Inflammatory macrophage treated with lipopolysaccharide for 4 hours (primary cell): ENCODE measurements at places on chromosomes 2 and 18.

- DNase-seq, result no peak
Measured at GRCh38 chr2:75007061-75007460, 48.6 kb downstream of the POLE4 start.

DNA sequence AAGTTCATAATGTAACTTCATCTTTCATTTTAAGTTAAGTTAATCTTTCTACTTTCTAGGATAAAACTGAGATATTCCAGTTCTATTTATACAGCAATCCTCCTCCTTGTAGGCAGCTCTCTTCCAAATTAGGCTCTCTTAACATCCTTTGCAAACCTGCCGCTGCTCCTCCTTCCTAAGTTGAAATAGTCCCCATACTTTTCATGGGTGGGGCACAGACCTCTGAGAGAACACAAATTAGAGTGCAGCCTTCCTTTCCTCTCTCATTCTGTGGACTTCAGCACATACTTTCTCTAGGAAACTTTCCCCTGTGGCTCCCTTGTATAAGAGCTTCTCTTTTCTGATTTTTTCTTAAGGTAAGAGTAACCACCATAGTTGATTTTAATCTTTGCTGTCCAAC lies 28.3 kb downstream of the TWSG1 start:
- no peak for DNase-seq

DNA sequence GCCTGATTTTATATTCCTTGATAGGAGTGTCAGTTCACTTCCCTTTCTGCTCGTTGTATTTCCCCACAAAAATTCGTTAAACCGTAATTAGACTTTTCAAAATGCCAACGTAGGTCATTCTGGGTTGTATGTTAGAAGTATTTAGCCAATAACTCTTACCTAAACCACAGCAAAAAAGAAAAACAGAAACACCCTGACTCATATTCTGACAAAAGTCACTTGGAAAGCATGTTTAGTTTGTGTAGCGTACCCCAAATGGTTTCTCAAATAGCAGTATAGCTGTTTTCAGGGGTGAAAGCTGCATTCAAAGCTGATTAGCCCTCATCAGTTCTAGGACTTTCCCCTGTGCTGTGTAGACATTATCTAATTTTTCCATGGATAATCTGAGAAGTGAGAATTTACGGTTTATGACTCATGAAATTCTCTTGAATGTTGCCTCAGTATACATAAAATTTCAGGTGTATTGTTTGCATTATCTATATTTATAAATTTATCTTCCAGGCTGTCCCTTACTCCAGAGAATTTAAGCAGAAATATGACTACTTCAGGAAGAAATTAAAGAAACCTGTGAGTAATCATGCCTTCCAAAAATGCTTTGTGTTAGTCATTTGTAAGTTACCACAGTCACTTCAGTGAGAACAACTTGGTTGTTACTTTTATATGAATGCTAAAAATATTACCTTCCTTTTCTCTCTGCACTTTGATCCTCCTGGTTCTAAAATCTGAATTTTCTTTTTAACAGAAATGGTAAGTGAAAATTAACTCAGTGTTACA lies 264.9 kb downstream of the ALPK2 start:
- DNase-seq, result peak; percentile 37

- DNase-seq, result no peak
Measured at GRCh38 chr2:47056868-47057686, 98.0 kb downstream of the STPG4 start.

DNA sequence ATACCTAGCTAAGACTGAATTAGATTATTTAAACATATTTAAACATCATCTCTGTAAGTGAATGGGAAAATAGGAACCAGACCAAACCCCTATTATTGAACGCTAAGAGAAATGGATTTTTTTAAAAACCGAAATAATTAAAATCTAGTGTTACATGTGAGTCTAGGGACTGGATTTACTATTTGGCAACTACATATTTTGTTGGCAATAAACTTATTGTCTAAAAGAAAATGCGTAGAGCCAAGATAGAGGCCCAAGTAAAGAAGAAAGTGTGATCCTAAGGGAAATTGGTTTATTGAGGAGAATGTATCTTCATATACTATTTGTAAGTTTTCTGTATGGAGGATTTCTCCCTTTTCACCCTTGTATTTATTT lies 105.6 kb downstream of the LTBP1 start:
- DNase-seq, result no peak

DNA sequence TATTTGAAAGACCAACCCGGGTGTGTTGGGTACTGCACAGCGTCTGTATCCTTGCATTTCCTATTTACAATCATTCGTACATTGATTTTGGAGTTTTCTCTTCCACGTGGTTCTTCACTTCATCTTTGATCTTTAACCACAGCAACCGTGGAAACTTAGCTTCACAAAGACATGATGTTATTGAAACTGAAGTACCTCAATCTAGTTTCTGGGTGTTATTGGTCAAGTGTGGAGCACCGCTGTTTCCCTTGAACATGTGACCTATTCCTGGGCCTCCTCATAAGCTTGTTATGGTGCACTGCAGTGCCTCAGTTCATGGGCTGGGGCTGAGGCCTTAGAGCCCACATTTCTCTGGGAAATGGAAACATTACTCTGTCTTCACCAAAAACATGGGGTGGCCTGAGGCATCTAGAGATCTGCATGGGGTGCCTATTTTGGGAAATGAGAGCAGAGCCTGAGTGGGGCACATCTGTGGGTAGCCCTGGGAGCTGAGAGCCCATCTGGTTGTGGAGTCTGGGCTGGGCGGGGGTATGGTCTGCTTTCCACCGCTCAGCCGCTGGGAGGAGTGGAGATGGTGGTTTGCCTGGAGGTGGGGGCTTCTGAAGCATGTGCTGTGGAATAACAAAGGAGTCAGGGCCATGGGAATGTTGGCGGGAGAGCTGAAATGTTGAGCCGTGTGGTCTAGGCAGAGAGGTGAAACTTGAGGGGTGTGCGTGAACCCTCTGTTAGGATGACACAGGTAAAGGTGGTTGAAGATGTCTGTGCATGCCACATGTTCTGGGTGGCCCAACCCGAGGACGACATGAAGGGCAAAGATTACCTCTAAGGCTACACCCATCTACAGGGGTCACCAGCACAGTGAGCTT lies 37.4 kb downstream of the ZNF236 start:
- DNase-seq, result no peak

DNA sequence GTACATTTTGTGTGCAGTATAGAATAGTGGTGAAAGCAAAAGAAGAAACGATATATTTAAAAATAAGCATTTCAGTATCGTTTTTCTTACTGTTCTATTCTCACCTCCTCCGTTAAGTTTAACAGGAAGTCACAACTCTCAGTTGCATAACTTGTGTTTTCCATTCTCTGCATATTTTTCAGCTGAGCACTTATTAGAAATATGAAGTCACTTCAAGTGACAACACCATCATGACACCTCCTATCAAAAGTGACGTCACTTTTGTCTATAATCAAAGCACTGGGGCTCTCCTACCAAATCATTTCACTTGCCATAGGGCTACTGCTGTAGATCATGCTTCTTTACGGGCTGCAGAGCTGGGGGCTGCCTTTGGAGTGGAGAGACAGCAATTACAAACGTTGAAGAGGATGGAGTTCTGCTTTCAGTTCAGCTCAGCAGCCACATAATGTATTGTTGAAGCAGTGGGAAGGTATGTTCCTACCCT lies 36.3 kb downstream of the STAT4 start:
- DNase-seq, result peak; percentile 94

DNA sequence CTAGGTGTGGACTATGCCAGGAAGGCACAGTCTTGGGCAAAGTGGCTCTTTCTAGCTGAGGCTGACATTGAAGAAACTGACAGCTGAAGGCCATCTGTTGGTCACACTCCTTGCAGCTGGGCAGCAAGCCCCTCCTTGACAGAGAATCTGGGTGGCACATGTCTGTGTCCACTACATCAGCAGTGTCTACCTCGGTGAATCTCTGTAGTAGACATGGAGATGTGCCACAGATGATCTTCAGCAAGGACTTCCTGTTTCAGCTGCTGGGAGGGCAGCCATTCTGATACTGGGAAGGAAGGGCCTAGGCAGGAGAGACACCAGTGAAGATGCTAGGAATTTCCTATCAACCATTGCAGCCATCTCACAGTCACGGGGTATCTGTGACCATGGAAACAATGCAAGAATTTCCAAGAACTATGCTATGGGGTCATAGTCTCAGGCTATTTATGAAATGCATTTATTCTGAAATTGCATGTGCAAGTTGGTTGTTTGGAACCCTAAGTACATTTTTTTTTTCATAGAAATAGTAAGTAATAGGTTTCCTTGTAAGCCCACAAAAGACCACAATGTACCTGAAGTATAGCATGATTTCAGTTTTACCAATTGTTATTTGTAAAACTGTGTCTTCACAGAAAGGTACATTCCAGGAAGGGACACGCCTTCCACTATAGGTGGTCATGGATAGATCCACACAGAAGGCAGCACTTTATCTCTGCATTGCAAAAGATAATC lies 63.8 kb upstream of the DARS1 start:
- DNase-seq, result peak; percentile 24

GRCh38 chr18:36567800-36568199 lies 261.0 kb downstream of the TPGS2 start:
- DNase-seq, result no peak

DNA sequence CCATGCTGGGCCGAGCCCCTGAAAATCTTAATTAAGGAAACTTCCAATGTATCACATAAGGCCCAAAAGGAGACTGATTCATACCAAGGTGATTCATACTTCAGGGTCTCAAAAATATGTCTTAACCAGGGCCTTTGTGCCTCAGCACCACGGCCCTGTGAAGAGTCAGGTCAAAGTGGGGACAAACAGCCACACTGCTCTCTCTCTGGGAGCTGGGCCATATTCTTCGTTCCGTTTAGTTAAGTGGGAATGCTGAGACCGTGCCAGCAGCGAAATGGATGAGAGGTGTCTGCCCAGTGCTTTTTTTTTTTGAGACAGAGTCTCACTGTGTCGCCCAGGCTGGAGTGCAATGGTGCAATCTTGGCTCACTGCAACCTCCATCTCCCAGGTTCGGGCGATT lies 9.3 kb upstream of the PTMA start:
- DNase-seq, result no peak

DNA sequence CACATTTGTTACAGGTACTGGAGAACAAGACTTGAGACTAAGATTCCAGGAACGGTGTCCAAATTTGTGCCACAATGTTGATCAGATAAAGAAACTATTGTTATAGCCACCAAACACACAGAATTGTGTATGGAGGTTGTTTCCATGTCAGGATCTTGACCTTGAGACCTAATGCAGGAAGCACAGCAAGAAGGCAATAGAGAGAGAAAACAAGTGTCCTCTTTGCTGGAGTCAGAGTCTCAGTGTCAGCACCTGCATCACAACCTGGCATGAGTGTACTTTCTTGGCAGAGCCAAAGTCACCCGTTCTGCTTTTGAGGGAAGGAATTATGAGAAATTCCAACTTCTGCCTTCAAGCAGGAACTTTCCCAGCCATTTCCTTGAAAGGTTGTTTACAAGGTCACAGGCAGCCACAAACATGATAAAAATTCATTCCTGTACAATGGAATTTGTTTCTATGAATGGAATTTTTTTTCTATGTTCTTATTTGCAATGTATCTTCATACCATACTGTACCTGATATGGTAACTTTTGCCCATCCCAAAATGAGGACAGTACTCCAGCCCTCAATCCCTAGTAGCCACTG lies 118.4 kb downstream of the PKP4 start:
- no peak for DNase-seq

DNA sequence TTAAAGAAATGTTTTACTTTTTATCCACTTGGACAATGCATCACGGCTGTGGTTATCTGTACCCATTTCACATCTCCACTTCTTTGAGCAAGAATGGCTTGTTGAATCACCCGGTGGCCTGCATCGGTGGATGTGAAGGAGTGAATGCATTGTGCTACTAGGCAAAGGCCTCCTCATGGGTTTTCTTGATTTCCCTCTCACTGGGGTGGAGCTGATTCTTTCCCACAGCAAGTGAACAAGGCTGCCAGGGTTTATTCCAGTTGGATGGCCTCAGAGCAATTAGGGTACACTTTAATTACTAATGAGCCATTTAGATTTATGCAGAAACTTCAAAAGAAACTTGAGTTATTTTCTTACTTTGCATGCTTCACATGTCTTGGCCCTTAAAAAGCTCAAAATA lies 387.1 kb downstream of the RND3 start:
- no peak for DNase-seq

- DNase-seq, result no peak
Measured at GRCh38 chr2:222998459-222998858, 53.5 kb upstream of the KCNE4 start.

- peak; percentile 41 for DNase-seq
Measured at GRCh38 chr2:158753641-158754611, 41.2 kb upstream of the DAPL1 start.

GRCh38 chr2:102749938-102750337 lies 11.9 kb upstream of the TMEM182 start:
- DNase-seq, result peak; percentile 49

- DNase-seq, result no peak
Measured at GRCh38 chr2:236638707-236639106, 69.1 kb downstream of the ACKR3 start.

GRCh38 chr2:238129166-238130010 lies 9.1 kb upstream of the KLHL30 start:
- no peak for DNase-seq

GRCh38 chr2:108589781-108590180 lies 55.5 kb downstream of the LIMS1 start:
- DNase-seq, result peak; percentile 73

DNA sequence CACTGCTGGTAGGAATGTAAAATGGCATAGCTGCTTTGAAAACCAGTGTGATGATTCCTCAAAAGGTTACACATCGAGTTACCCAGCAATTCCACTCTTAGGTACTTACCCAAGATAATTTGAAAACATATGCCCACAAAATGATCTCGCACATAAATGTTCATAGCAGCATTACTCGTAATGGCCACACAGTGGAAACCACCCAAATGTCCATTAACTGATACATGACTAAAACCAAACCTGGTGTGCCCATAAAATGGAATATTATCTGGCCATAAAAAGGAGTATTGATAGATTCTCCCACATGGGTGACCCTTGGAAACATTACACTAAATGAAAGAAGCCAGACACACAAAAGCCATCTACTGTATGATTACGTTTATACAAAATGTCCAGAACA lies 70.4 kb downstream of the ALPK2 start:
- peak; percentile 35 for DNase-seq

GRCh38 chr2:44778221-44778654 lies 163.3 kb upstream of the SIX3 start:
- DNase-seq, result no peak

DNA sequence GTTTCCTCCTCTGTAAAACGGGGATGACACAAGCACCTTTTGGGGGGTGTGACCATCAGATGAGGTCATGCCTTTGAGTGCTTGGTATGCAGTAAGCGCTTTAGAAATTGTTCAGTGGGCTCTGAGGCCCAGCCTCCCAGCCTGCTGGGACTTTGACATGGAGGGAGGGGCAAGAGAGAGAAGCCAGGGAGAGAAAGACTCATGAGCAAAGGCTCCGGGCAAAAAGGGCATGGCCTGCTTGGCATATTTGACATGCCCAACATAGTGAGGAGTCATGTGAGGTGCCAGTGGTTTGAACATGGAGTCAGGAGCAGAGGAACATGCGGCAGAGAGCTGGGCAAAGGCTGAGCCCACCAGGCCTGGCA lies 14.0 kb downstream of the TNS1 start:
- DNase-seq, result no peak

- DNase-seq, result no peak
Measured at GRCh38 chr18:10239103-10239502, 215.3 kb upstream of the APCDD1 start.

GRCh38 chr2:173791502-173791901 lies 173.7 kb downstream of the SP3 start:
- DNase-seq, result no peak
